ENCODE measurements at places on chromosomes 5 and 9.

GRCh38 chr5:41176952-41177351 lies 36.4 kb downstream of the C6 start:
- DNase-seq, result no peak

DNA sequence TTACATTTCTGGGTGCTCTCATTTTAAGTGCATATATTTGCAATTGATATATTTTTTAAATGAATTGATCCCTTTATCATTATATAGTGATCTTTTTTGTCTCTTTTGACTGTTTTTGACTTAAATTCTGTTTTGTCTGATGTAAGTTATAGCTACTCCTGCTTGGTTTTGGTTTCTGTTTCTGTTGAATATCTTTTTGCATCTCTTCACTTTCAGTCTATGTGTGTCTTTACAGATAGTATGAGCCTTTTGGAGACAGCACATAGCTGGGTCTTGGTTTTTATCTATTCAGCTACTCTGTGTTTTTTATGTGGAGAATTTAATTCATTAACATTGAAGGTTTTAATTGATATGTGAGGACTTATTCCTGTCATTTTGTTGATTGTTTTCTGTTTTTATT lies 311.3 kb downstream of the SPATA31D1 start:
- no peak for DNase-seq

DNA sequence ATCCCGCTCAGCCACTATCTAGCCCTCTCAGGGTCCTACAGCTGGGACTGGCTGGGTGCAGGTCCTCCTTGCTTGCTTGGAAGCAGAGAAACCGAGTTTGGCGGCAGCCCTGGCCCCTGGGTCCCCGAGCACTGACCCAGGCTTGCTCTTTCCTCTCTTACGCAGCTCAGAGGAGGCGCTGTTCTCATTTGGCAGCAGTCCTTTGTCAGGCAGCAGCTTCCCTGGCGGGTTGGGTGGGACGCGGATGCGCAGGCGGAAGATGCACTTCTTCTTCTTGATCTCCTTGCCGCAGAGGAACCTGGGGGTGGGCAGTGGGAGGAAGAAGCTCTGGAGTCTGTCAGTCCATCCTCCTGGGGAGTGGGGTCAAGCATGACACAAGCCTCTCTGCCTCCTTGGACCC lies 14.5 kb downstream of the PHF19 start:
- DNase-seq, result no peak

DNA sequence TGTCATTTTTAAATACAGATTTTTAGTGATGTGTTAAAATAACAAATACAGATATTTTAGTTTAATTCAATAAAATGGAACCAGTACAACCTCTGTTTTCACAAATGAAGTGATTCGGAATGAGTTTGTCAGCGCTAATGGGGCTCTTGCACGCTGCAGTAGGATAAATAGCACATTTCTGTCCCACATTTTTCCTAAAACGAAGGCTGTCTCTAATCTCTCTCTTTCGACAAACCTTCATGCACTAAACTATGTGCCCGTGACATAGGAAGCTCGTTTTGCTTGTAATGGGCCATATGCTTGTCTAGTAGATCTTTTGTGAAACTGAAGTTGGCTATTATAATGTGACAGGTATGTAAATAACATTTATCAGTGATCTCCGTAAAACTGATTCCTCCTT lies 100.5 kb downstream of the INIP start:
- DNase-seq, result no peak

DNA sequence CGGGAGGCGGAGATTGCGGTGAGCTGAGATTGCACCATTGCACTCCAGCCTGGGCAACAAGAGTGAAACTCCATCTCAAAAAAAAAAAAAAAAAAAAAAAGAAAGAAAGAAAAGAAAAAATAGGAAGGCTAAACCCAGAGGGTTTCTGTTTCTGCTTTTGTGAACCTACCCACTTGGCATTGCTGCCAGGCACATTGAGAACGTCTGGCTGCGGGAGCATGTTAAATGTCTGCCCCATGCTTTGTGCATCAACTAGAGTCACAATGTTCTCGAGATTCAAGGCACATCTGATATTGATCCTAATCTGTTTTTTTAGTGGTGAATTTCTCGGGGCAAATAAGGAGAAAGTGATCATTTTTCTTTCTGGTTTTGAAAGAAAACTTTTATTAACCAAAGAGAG lies 2.8 kb downstream of the SLC25A25 start:
- DNase-seq, result no peak

DNA sequence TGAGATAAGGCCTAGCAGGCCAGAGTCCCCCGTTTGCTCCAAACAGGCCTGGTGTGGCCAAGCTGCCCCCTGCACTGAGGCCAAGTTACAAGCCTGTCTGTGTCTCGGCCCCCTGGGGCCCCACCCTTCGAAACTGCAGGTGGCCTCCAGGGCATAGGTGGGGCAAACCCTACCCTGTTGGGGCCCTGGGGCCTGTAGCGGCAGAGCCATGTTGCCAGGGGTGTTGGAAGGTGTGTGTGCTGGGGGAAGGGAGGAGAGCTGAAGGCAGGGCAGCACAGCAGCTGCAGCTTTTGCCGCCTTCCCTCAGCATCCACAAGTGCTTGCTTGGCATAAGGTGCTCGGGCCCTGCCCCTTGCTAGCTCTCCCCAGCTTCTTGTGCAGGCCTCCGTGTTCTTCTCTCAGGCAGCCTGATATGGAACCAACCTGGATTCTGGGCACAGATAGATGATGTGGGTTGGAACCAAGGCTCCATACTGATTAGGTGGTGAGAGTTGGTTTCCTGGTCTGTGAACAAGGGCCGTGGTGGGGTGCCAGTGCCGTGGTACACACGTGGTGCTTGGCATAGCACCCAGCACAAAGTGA lies 12.7 kb downstream of the IRF1 start:
- DNase-seq, result no peak

DNA sequence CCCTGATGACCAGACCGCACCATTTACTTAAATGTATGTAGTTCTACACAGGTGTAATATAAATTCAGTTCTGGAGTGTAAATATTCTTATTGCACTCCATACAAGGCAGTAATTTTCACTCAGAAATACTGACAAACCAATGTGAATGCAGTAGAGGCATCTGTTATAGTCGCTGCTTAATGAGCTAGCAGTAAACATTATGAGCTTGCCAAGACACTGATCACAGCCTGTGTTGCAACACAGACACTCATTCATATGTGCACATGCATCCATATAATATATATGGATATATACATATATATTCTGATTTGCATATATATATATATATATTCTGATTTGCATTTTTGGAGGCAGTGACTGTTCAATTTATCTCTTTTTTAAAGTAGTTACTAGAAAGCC lies 435.1 kb upstream of the ST8SIA4 start:
- no peak for DNase-seq

GRCh38 chr5:17249029-17249634 lies 31.7 kb downstream of the BASP1 start:
- DNase-seq, result no peak

Data from NCI-H187 treated with DMSO at 0.1 percent for 48 hours (cell line).